8988T (cell line): ENCODE measurements at places on chromosomes 12 and 14.

GRCh38 chr12:1814266-1814665, 6.1 kb upstream of the LRTM2 start:
- DNase-seq: no peak

GRCh38 chr14:67729072-67729885, 27.6 kb downstream of the RDH12 start:
- no peak for DNase-seq

DNA sequence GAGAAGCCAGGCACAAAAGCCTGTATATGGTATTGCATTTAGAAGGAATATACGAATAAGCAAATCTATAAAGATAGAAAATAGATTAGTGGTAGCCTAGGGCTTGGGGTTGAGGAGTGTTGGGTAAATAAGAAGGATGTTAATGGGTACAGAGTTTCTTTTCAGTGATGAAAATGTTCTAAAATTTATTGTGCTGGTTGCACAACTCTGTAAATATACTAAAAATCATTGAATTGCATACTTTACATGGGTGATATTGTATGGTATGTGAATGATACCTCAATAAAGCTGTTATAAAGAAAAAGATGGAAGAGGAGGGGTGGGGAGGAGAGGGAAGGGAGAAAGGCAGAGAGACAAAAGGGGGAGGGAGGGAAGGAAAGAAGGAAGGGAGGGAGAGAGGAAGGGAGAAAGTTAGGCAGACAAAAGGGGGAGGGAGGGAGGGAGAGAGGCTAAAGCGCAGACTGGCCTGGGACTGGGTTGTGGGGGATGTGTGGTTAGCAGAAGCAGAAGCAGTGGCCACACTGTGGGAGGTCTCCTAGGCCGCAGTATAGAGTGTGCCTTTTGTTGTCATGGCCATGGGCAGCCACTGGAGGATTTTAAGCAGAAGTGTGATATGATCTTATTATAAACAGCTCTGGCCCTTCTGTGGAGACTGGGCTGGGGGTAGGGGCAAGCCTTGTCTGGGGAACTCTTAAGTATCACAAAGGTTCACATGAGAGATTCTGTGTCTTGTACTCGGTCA, 73.6 kb upstream of the ELK3 start:
- no peak for DNase-seq

DNA sequence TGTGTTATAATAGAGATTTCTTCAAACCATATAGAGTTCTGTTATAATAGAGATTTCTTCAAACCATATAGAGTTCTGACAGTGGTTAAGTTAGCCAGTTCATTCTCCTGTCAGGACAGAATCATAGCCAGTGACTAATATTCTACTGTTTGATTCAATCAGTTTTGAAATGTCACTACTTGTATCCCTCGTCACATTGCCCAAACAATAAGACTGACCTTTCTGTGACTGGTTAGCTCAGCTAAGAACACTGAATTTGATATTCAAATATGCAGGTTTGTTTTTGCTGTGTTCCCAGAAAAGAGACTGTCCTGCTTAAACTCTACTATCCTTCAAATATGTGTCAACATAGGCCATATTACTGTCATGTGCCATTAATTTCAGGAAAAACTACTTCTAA, 74.4 kb downstream of the ALG10B start:
- DNase-seq: no peak

DNA sequence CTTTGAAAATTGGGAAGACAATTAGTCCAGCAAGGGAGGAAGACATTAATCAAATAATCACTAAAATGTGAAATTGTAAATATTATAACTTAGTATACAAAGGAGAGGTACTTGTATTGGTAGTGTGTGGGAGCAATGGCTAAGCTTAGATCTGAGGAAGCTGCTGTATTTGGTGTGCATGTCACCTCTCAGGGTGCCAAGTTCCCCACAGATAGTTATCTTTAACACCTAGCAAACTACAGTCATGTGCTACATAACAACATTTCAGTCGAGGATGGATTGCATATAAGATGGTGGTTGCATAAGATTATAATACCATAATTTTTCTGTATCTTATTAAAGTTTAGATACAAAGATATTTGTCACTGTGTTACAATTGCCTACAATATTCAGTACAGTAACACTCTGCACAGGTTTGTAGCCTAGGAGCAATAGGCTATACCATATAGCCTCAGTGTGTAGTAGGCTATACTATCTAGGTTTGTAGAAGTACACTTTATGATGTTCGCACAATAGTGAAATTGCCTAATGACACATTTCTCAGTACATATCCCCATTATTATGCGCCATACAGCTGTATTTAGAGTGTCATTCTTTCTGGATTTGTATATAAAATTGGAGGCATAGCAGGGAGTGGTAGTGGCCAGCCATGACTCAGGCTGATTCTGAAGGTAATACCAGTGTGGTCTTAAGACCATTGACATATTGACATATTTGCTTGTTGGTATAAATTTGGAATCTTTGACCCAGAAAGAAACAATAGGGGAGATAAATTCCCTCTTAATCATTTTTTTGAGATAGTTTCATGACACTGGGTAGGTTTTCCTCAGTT, 55.8 kb downstream of the RAD51B start:
- DNase-seq: no peak

DNA sequence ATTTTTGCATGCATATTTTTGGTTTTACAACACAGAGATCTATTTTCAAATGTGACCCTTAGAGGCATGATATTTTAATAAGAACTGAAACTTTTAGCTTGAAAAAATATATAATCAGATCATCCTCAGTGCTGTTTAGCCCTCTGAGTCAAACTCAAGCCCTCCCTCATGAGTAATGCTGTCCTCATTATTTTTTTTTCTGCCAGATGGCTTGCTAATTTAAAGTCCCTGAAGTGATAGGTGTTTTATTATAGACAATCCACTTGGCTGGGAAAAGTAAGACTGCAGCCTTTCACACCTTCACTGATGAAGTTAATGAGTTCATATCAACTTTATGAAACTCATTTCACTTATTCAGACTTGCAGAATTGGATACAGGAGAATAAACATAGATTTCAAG, 227.7 kb downstream of the SLC16A7 start:
- no peak for DNase-seq
